ENCODE measurements at places on chromosomes 6 and 20.

- DNase-seq: no peak
Measured at GRCh38 chr20:48880981-48881657, 40.4 kb upstream of the ARFGEF2 start.

GRCh38 chr6:50270415-50270814 lies 220.7 kb upstream of the DEFB112 start:
- DNase-seq: no peak

DNA sequence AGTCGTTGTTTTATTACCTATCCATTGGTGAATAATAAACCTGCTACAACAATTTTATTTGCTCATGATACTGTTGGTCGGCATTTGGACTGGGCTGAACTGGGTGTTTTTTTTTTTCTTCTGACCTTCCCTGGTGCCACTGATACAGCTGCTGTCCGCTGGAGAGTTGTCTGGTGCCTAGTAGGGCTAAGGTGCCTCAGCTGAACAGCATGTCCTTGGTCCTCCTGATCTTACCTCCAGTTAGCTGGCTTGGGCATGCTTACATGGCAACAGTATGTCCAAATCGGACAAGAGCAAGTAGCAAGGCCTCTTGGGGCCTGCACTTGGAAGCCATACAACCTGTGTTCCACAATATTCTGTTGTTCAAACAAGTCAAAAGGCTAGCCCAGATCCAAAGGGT lies 563.4 kb downstream of the BMP2 start:
- no peak for DNase-seq

DNA sequence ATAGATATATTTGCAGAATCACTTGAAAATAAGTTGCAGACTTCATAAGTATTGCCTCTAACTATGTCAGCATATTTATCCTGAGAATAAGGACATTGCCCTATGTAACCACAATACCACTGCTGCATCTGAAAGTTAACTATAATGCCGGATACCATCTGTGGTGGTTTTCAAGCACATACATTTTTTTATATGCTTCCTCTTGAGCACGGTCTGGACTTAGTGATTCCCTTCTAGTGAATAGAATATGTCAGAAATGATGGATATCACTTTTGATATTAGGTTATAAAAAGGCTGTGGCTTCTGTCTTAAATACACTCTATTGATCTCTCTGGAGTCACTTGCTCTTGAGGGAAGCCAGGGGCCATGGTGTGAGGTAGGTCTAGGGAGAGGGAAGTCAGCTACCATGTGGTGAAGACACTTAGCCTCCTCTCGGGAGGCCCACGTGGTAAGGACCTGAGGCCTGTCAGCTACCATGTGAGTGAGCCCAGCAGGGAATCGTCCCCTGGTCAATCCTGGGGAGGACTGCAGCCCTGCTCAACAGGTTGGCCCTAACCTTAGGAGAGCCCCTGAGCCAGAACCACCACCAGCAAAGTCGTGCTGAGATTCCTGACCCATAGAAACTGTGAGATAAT lies 57.5 kb downstream of the CCDC170 start:
- DNase-seq: no peak

- no peak for DNase-seq
Measured at GRCh38 chr6:159056003-159056402, 11.2 kb upstream of the TAGAP start.

DNA sequence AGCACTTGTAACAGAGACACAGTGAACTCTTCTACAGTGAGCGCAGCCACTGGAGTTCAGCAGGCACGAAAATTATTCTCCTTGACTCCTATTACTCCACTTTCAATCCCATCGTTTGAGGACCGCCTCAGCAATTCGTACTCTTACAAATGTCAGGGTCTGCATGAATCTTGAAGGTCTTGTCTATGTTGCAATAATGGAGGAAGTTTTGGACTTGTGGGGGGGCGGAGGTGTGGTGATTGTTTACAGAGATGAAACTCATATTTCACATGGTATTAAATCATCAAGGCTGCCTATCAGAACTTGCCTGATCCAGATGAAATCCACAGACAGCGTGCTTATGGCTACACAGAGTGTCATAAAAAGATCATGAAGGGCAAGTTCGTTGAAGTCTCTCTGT lies 42.0 kb downstream of the SLC2A12 start:
- no peak for DNase-seq

- DNase-seq: no peak
Measured at GRCh38 chr20:56503916-56504315, 20.6 kb upstream of the FAM209A start.

All from stimulated activated CD4-positive, alpha-beta T cell treated with anti-CD3 and anti-CD28 coated beads, Interleukin-4, amount 100 ng/mL, for 24 hours (primary cell).